Tibial nerve (tissue), 4 donors: ENCODE measurements at places on chromosomes 11 and 22. TPM values are rescaled to one million over a fixed set of nuclear protein-coding genes. Genes with fewer than 3 reads are reported as not detected.
A peak's percentile ranks its signal among the peaks of the same experiment; 100 is the strongest.

Gene NXPE4
- not detected for total RNA-seq

GRCh38 chr22:49826603-49827270 is 936 bp downstream of the BRD1 start:
- DNase-seq: no peak

- DNase-seq: peak; percentile 41
Observed at GRCh38 chr11:65505466-65506289, 6.8 kb downstream of the MALAT1 start.

Gene POU2AF3
- 4.4 TPM for total RNA-seq

- no peak for DNase-seq
Observed at GRCh38 chr11:61332281-61332796, 566 bp downstream of the DDB1 start.

DNA sequence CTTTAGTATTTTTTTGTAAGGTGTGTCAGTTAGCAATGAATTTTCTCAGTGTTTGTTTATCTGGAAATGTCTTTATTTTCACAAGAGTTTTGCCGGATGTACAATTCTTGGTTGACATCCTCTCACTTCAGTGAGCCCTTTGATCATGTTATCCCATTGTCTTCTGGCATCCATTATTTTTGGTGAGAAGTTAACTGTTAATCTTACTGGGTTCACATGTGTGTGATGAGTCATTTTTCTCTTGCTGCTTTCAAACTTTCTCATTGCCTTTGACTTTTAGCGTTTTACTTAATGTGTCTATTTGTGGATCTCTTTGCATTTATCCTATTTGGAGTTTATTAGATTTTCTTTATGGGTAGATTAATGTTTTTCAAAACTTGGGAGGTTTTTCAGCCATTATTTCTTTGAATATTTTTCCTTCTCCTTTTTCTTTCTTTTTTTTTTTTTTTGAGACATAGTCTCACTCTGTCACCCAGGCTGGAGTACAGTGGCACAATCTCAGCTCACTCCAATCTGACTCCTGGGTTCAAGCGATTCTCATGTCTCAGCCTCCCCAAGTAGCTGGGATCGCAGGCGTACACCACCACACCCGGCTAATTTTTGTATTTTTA is 100.5 kb upstream of the RRM1 start:
- DNase-seq: no peak

- no peak for DNase-seq
Observed at GRCh38 chr22:44109416-44109815, 71.3 kb upstream of the PARVG start.

DNA sequence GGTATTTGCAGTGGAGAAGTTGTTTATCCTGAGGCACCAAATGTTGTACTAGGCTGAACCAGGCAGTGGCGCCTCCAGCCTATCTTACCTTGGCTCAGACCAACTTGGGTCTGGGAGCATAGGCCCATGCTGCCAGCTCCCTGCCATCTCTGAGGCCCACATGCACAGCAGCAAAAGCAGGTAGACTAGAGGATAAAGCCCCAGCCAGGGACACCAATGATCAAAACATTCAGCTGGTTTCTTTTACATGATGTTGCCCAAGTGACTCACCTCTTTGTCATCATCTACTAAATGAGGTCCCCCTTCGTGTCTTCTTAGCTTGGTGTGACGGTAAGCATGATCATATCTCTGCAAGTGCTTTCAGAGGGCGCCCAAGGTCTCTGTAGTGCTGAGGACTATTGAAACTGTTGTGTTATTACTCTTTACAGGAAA is 112.1 kb upstream of the DRD2 start:
- DNase-seq: no peak
